ENCODE measurements at places on chromosomes 6 and 20. TPM values are rescaled to one million over a fixed set of nuclear protein-coding genes. Genes with fewer than 3 reads are reported as not detected.

SAMD10 gene
- total RNA-seq = 8.8 TPM

PNPLA1 gene
- total RNA-seq = not detected

NEU1 gene
- 111 TPM for total RNA-seq

SRMS gene
- not detected for total RNA-seq

SEL1L2 gene
- total RNA-seq = not detected

IER3 gene
- total RNA-seq = 106 TPM

SLCO4A1 gene
- 167 TPM for total RNA-seq

MOXD1 gene
- 0.21 TPM for total RNA-seq

NTSR1 gene
- total RNA-seq = 44.1 TPM

HUS1B gene
- 0.74 TPM for total RNA-seq

CDC40 gene
- total RNA-seq = 37.0 TPM

PDYN gene
- not detected for total RNA-seq

PRPH2 gene
- total RNA-seq = not detected

TAPBP gene
- 246 TPM for total RNA-seq

CD24 gene
- total RNA-seq = 57.4 TPM

CEP57L1 gene
- total RNA-seq = 37.6 TPM

COL9A3 gene
- 46.6 TPM for total RNA-seq

SCRT2 gene
- not detected for total RNA-seq

TP53TG5 gene
- not detected for total RNA-seq

APCDD1L gene
- total RNA-seq = 0.62 TPM

PPP1R3G gene
- 0.44 TPM for total RNA-seq

TTK gene
- total RNA-seq = 35.5 TPM

SLC32A1 gene
- total RNA-seq = not detected

LRRC73 gene
- total RNA-seq = 2.9 TPM

ARMH2 gene
- not detected for total RNA-seq

HSPA1B gene
- total RNA-seq = 147 TPM

BMP6 gene
- total RNA-seq = 13.6 TPM

TREML1 gene
- not detected for total RNA-seq

MYH7B gene
- total RNA-seq = 0.59 TPM

MLN gene
- not detected for total RNA-seq

GSTA3 gene
- not detected for total RNA-seq

TRIM40 gene
- total RNA-seq = not detected

SLC35D3 gene
- total RNA-seq = not detected

CCM2L gene
- total RNA-seq = 45.4 TPM

BNIP5 gene
- not detected for total RNA-seq

NNAT gene
- total RNA-seq = not detected

CRISP3 gene
- not detected for total RNA-seq

MAP7 gene
- 1.8 TPM for total RNA-seq

FAM209A gene
- not detected for total RNA-seq

AP5S1 gene
- total RNA-seq = 23.1 TPM

ID4 gene
- 0.10 TPM for total RNA-seq

FAM229B gene
- 12.0 TPM for total RNA-seq

ENPP1 gene
- total RNA-seq = 6.8 TPM

FOXS1 gene
- 6.3 TPM for total RNA-seq

ZSCAN9 gene
- 14.4 TPM for total RNA-seq

OPN5 gene
- total RNA-seq = not detected

ZSCAN16 gene
- 5.3 TPM for total RNA-seq

F13A1 gene
- total RNA-seq = 0.26 TPM

PHF3 gene
- total RNA-seq = 40.0 TPM

FAM83C gene
- not detected for total RNA-seq

PLEKHG1 gene
- total RNA-seq = 4.0 TPM
